ENCODE measurements at places on chromosomes 1 and 21.

DNA sequence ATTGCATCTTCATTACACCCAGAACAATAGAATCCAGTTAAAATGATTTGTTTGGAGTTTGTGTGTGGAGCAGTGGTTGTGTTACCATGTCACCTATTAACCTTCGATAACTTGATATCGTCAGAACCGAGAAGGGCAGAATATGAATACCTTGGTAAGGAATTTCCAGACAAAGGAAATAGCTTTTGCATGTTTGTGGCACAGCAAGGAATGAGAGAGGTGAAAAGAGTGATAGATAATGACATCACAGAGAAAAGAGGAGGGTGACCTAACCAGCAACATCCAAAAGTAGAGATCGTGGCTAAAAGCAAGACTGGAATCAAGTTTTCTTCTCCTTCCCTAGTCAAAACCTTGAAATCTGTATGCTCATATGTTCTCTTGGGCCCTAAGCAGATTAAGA is 244.6 kb upstream of the NEGR1 start:
- DNase-seq, result no peak
- no peaks in the 10 kb centered on the region for H3K27me3 ChIP-seq
- no peak overlapping the region for H3K27ac ChIP-seq

GRCh38 chr1:93219443-93219842 is 38.9 kb downstream of the CCDC18 start:
- H3K27me3 ChIP-seq, result no peaks in the 10 kb centered on the region
- no peak for DNase-seq
- H3K4me1 ChIP-seq, result no peaks in the 10 kb centered on the region
- H3K27ac ChIP-seq, result no peak overlapping the region

- peaks cover 19% of the 10 kb centered on the region for H3K4me1 ChIP-seq
- H3K36me3 ChIP-seq, result no peaks in the 10 kb centered on the region
- H3K4me3 ChIP-seq, result no peak overlapping the region
- H3K27ac ChIP-seq, result no peak overlapping the region
- no peak for DNase-seq
- no peaks in the 10 kb centered on the region for H3K27me3 ChIP-seq
Observed at GRCh38 chr1:56444960-56445646, 134.3 kb downstream of the PLPP3 start.

DNA sequence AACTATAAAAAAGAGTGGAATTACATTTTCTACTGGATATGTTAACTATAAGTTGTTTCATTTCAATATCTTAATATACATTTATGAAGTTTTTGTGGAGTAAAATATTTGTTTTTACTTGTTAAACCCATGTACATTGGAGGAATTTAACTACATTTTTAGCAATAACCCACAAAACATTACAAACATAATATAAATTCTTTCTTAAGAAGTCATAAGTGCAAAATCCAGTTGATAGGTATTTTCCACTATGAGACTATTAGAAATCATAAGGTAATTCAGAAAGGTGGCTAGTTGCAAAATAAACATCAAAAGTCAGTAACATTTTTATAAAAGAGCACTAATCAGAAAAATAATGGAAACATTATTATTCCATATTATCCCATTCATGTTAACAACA is 73.9 kb upstream of the RRP15 start:
- peaks cover 4% of the 10 kb centered on the region for H3K27me3 ChIP-seq
- H3K27ac ChIP-seq, result no peak overlapping the region
- DNase-seq, result no peak
- H3K36me3 ChIP-seq, result no peaks in the 10 kb centered on the region
- peaks cover 16% of the 10 kb centered on the region for H3K4me1 ChIP-seq

GRCh38 chr1:178192686-178193085 is 98.8 kb downstream of the RASAL2 start:
- peaks cover 9% of the 10 kb centered on the region for H3K36me3 ChIP-seq
- H3K4me3 ChIP-seq, result no peak overlapping the region
- peak overlapping the region; percentile 37 for H3K27ac ChIP-seq
- peaks cover 21% of the 10 kb centered on the region for H3K4me1 ChIP-seq
- DNase-seq, result no peak

DNA sequence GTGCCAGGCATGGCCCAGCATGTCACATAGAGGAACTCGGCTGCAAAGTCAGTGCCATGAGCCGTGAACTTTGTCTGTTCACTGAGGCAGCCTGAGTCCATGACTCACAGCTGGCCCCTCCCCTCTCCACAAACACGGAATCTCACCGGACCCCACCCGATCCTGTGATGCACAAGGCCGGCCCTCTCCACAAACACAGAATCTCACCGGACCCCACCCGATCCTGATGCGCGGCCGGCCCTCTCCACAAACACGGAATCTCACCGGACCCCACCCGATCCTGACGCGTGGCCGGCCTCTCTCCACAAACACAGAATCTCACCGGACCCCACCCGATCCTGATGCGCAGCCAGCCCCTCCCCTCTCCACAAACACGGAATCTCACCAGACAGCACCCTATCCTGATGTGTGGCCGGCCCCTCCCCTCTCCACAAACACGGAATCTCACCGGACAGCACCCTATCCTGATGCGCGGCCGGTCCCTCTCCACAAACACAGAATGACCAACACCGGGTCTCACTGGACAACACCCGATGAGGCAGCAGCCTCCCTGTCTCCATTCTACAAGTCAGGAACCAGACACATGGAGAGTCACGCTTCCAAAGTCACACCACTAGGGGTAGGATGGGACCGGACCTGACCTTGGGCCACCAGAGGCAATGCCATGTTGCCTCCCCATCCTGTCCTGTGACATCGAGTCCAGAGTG is 39.6 kb upstream of the GPR153 start:
- no peaks in the 10 kb centered on the region for H3K4me1 ChIP-seq
- no peaks in the 10 kb centered on the region for H3K27me3 ChIP-seq
- DNase-seq, result no peak
- peak overlapping the region; percentile 20 for H3K27ac ChIP-seq
- peaks cover 8% of the 10 kb centered on the region for H3K36me3 ChIP-seq
- no peak overlapping the region for H3K4me3 ChIP-seq

GRCh38 chr1:72322910-72323309 is 40.6 kb upstream of the NEGR1 start:
- H3K27ac ChIP-seq, result no peak overlapping the region
- no peak overlapping the region for H3K4me3 ChIP-seq
- H3K4me1 ChIP-seq, result no peaks in the 10 kb centered on the region

DNA sequence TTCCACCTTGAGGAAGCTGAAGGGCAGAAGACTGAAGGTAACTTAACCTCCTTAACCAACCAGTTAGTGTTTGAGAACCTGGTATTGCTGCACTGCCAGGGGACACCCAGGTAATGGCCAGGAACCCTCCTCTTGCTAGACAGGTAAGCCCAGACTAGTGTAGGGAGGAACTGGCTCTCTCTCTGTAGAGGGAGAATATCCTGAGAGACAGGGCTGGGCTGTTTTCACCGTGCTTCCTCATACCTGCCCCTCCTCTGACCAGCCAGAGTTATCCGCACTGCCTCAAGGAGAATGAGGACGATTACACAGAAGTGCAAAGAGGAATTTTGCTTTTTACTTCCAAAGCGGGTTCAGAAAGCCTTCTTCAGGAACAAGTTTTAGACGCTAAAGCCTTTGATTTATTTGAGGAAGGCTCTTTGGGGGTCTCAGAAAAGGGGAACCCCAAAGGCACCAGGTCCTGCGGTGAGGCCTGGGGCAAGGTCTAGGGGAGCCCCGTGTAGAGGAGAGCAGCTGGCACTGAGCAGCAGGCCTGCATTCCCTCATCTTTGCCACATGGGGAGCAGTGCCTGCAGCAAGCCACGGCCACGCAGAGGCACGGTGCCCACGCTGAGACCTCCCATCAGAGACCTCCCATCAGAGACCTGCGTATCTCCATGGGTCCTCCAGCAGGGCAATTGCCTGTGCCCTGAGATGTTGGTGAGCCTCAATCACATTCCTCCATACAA is 13.5 kb downstream of the GNG4 start:
- no peak overlapping the region for H3K4me3 ChIP-seq
- H3K4me1 ChIP-seq, result peaks cover 35% of the 10 kb centered on the region
- DNase-seq, result no peak
- H3K27ac ChIP-seq, result no peak overlapping the region
- H3K27me3 ChIP-seq, result no peaks in the 10 kb centered on the region

DNA sequence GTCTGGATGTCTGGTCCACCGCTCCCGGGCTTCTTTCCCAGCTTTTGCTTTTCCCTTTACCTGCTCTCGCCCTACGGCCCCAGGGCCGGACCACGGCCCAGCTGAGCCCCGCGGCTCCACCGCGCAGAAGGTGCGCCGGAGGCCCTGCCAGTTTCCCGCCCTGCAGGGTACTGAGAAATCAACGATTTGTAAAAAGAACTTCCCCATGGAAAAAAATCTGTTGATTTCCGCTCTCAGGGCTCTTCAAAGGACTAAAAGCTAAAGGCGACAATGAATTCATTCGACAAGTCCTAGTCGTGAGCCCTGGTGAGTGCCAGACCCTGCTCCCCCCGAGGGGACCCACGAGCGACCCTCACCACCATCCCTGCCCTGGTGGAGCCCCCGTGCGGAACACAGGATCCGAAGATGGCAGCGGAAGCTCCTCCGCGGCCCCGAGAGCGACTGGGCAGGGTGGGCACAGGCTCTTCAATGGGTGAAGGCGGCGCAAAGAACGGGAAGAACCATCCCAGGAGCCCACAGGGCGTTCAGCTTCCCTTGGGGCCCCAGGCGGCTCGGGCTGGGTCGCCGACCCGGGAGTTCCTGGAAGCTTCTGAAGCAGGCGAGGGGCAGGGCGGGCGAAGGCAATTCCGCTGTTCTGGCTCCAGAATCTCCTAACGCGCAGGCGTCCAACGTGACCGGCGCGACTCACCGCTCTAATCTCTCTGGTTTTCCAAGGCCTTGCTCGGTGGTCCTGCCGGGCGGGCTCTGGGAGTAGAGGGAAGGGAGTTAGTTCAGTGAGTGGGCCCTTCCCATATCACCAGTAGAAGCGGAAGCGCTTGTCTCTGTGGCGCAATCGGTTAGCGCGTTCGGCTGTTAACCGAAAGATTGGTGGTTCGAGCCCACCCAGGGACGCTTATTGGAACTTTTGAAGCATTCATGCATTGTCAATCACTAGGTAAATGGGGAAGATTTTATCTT is 6.6 kb upstream of the RNU1-2 start:
- H3K27ac ChIP-seq, result peak overlapping the region; percentile 97
- peak; percentile 87 for DNase-seq
- no peaks in the 10 kb centered on the region for H3K36me3 ChIP-seq
- peak overlapping the region; percentile 85 for H3K4me3 ChIP-seq
- H3K4me1 ChIP-seq, result peaks cover 23% of the 10 kb centered on the region

GRCh38 chr21:35231090-35231489 is 182.0 kb upstream of the RUNX1 start:
- H3K4me1 ChIP-seq, result peaks cover 26% of the 10 kb centered on the region
- H3K27me3 ChIP-seq, result no peaks in the 10 kb centered on the region
- DNase-seq, result no peak
- no peak overlapping the region for H3K4me3 ChIP-seq

DNA sequence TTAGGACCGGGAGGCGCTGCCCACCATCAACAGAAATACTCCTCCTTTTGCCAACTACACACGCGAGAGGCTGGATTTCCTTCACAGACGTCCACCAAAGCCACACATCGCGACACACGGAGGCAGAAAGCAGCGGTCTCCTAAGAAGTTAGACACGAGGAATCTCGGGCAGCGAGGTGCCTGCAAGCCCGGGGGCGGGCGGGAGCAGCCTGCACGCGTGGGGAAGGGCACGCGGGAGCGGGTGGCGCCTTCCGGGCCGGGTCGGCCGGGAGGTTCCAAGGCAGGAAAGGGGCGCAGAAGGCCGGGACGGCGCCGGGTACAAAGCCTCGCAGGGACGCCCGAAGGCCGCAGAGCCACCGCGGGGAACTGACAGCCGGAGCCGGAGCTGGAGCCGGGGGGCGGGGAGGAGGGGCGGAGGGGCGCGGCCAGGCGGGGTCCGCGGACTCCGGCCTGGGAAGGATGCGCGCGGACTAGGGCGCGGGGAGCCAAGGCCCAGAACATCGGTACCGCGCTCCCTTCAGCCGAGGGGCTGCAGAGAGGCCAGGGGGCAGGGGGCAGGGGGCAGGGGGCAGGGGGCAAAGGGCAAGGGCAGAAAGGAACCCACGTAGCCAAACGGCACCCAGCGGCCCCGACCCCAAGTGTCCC is 722 bp downstream of the NPHP4 start:
- H3K4me3 ChIP-seq, result peak overlapping the region; percentile 83
- peak; percentile 65 for DNase-seq
- H3K4me1 ChIP-seq, result peaks cover 22% of the 10 kb centered on the region

DNA sequence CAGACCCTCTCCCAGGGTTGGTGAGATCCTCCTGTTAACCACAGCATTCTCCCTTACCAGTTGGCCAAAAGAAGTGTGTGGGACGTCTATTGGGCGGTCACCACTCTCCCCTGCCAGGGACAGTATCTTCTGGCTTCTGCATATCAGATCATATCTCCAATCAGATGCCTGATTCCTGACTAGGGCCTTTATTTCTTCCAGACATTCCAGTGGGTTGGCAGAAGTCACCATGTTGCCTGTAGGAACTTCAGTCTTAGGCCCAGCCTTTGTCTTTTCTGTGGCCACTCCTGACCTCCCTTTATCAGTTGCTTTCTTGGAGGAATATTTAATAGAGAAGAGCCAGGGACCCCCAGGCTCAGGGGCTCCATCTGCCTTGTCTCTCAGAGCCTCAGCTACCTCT is 130.4 kb upstream of the F3 start:
- no peak overlapping the region for H3K27ac ChIP-seq
- H3K4me3 ChIP-seq, result no peak overlapping the region
- H3K36me3 ChIP-seq, result no peaks in the 10 kb centered on the region
- peaks cover 43% of the 10 kb centered on the region for H3K4me1 ChIP-seq
- DNase-seq, result no peak

DNA sequence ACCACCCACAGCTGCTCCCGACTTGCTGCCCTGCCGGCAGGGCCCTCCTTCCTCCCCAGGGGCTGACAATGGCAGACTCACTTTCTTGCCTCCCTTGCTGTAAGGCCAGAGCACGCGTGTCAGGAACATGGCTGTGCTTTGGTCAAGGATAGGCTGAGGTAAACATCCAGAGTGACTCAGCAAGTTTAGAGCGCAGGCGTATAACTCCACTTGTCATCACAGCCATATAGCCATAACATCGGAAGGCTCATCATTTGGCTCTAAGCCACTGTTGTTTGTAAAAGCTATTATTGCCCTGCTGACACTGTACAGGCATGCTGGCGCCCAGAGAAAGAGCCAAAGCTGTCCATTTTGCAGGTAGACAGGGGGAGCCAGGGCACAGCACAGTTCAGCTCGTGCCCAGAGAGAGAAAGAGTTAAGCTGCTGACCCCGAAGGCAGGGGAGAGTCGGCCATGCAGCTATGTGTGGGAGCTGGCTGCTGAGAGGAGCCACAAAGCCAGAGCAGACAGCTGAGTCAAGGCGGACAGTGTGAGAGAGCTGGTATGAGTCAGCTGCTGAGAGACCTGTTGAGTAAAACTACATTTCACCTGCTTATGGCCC is 60.6 kb downstream of the GNG4 start:
- DNase-seq, result no peak
- H3K4me1 ChIP-seq, result peaks cover 3% of the 10 kb centered on the region
- no peak overlapping the region for H3K4me3 ChIP-seq
- H3K27ac ChIP-seq, result 0 out of 2 replicates have a peak overlapping the region, but pooled peaks have one; percentile 32
- peaks cover 2% of the 10 kb centered on the region for H3K27me3 ChIP-seq
